Central memory CD8-positive, alpha-beta T cell (primary cell): ENCODE measurements at places on chromosomes 12 and 14.

DNA sequence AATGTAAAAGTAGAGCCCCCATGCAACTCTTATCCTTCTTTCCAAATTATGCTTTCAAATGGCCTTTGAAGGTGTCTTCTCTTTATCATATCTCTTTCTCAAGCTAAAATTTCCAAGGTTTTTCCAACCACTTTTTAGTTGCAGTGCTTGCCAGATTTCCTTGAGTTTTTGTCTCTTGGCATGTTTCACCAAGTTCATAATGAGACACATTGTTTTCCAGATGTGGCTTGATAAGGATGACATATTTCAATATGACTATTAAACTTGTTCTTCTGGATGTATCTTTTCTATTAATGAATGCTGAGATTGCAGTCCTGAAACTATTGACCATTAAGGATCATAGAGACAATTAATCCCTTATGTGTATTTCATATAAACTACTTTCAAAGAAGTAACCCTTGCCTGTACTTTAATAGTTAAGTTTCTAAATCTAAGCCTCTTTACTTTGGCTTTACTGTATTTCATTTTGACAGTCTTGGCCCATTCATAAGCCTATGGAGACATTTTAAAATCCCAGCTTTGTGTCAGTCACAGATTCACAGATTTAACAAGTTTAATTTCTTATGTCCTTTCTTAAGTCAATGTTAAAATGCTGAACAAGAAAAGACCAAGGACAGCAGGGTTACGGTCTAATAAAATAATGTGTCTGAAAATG lies 151.5 kb downstream of the LRFN5 start:
- DNase-seq: no peak

- peak; percentile 31 for DNase-seq
Measured at GRCh38 chr14:55271572-55272298, 514 bp downstream of the FBXO34 start.

DNA sequence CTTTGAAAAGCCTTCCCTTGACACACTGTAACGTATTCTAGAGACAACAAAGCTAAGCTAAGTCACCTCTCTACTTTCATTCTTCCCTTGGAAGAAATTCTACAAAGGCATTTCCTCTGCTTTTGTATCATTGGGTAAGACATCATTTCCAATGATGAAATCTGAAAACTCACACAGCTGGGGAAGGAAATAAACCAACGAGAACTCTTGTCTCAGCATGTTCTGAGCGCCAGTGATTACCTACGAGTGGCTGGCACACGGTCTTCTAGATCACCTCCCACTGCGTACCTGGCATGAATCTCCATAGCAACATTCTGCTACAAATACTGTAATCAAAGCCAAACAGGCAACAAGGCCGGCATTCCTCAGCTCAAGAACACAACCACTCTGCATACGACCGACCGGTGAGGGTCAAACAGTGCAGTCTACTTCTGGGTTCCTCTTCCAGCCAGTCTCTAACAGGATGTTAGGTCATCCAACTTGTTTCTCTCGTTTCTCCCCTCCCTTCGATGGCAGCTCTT lies 7.6 kb downstream of the VPS37B start:
- DNase-seq: peak; percentile 47

DNA sequence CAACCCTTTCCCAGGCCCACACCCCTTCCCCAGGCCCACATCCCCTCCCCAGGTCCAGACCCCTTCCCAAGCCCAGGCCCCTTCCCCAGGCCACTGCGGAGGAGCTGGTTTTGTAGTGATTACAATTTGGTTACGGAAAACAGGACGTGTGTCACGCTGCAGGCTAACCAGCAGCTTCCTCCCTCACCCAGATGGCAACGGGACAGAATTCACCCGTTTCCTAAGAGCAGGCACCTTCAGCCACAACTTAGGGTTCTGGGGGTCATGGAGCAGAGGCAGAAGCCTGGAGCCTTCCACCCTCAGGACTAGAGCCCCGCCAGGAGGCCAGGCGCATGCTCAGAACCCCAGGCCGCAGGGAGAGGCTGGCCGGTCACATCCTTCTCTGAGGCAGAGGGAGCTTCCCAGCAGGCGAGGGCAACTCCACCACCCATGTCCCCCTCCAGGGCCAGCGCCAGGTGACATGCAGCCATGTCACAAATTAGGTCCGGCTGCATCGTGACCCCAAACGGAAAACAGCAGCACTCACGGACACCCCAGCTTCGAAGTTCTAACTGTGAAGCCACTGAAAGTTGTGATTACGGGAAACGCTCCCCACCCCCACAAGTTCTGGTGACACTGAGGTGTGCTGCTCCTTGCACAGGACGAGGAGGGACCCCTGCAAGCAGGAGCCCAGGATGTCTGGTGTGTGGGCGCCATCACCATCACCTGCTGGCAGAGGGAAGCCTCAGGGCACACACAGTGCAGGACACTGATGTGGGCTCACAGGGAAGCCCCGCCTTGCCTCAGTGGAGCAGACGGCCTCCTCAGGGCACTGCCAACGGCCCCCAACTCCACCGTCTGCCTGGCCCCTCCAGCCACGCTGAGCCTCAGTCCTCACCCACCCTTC lies 7.7 kb downstream of the BRF1 start:
- no peak for DNase-seq

- DNase-seq: no peak
Measured at GRCh38 chr14:33063521-33063920, 124.8 kb downstream of the NPAS3 start.

DNA sequence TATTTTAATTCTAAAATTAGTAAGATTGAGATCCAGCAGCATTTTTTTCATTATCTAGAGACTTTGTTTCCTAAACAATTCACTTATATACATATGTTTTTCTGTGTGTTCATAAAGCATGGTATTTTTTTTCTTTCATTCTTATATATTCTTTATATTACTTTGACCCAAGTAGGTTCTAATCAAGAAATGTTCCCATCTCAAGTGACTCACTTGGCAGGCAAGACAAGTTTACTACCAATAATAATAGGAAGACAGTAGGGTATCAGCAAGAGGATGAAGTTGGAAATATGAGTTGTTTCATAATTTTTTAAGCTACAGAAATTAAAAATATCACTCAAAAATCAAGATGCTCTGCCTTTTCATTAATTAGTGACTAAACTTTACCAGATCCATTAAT lies 613.4 kb upstream of the ATP2B1 start:
- DNase-seq: no peak

DNA sequence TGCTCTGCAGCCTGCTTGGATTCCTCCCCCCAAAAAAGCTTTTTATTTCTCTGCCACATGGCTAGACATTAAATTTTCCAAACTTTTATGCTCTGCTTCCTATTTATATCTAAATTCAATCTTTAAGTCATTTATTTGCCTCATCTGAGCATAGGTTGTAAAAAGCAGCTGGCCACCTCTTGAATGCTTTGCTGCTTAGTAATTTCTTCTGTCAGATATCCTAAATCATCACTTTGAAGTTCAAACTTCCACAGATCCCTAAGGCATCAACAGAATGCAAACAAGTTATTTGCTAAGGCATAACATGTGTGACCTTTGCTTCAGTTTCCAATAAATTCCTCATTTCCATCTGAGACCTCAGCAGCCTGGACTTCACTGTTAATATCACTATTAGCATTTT lies 209.6 kb downstream of the FSCB start:
- no peak for DNase-seq

GRCh38 chr12:95518944-95519343 lies 32.3 kb downstream of the USP44 start:
- DNase-seq: no peak

DNA sequence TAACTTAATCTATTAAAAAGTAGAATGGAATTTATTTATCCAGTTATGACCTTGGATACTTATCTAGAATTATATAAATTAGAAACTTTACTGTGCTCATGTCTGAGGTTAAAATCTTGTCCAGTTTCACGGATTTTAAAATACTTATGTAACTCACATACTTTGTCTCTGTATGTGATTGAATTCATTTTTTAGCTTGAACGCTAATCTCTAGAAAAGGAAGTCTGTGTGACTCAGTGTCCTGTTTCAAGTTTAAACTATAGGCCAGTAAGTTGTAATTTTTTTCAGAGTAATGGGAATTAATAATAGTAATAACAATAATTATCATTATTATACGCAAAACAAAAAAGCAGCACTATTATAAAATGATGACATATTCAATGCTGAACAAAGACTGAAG lies 168.6 kb downstream of the CPNE8 start:
- DNase-seq: no peak

GRCh38 chr14:91387169-91387835 lies 30.3 kb downstream of the CCDC88C start:
- no peak for DNase-seq

GRCh38 chr12:77980782-77981181 lies 150.1 kb downstream of the NAV3 start:
- no peak for DNase-seq

DNA sequence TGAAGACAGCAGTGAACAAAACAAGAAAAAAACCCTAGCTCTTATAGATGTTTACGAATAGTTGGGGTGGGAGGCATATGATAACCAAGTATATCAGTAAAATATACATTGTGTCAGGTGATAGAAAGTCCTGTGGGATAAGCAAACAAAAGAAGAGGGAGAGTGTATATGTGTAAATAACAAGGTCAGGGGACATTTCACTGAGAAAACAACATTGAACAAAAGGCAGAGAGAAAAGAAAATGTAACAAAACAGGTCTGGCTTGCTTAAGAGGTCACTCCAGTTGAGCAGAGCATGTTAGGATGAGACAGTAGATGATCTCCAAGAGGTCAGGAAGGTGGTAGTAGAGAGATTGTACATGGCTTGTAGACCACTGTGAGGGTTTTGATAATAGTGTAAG lies 304.1 kb downstream of the ACSS3 start:
- no peak for DNase-seq

DNA sequence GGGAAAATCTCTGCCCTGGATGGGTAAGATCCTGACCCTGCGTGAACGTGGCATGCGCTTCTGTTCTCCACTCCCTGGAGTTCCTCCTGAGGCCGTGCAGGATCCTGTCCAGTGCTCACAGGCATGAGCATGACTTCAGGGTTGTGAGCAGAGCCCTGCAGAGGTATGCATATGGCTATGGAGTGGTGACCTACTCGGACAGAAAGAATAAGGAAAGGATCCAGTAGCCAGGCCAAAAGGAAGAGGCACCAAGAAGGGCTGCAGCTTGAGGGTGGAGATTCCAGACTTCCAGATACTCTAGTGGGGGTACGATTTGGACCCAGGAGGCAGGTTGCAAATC lies 20.8 kb upstream of the CD27 start:
- DNase-seq: no peak

DNA sequence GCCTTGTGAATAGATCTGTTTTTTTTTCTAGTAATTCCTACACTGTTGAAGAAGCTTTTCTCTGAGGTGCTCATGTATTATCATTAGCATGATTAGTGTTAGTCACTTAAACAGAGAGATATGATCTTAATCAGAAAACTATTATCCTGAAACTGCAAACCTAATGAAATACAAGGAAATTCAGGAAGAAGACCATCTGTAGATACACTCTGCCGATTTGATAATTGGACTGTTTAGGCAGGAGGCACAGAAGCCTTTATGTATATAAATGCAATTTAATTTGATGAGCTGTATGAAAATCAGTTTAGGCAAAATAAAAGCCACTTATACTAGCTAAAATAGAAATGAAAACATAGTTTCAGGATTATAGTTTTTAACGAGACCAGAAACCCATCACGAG lies 23.3 kb downstream of the PDZRN4 start:
- DNase-seq: no peak

- DNase-seq: no peak
Measured at GRCh38 chr12:20268771-20269170, 99.6 kb upstream of the PDE3A start.

- DNase-seq: no peak
Measured at GRCh38 chr12:89765959-89766824, 57.6 kb upstream of the ATP2B1 start.
